Iris pigment epithelial cell (primary cell): ENCODE measurements at places on chromosomes 2 and 18.

- no peak for DNase-seq
Measured at GRCh38 chr2:149825473-149825872, 237.9 kb upstream of the MMADHC start.

GRCh38 chr2:10798783-10799182 is 13.8 kb downstream of the PDIA6 start:
- DNase-seq = no peak

- DNase-seq = no peak
Measured at GRCh38 chr2:187783446-187783845, 229.2 kb upstream of the TFPI start.

- no peak for DNase-seq
Measured at GRCh38 chr2:8247905-8248622, 433.8 kb upstream of the ID2 start.
